Camera-type eye (tissue), 1 donor: ENCODE measurements at places on chromosomes 2 and 18. TPM values are rescaled to one million over a fixed set of nuclear protein-coding genes. Genes with fewer than 3 reads are reported as not detected.

The ZSWIM2 gene
- total RNA-seq: not detected

The TTC32 gene
- total RNA-seq: 33.8 TPM

The CHRNG gene
- 2.0 TPM for total RNA-seq

The TEX44 gene
- not detected for total RNA-seq

The TMEM163 gene
- total RNA-seq: 4.7 TPM

The TMEM200C gene
- 3.6 TPM for total RNA-seq

The ASXL3 gene
- 30.6 TPM for total RNA-seq

The GPD2 gene
- 72.7 TPM for total RNA-seq

The MC2R gene
- total RNA-seq: not detected

The MYL12A gene
- 204 TPM for total RNA-seq

The ABCG8 gene
- total RNA-seq: 0.27 TPM
